Adrenal gland (tissue), 19 donors: ENCODE measurements at places on chromosomes 3 and 15.

DNA sequence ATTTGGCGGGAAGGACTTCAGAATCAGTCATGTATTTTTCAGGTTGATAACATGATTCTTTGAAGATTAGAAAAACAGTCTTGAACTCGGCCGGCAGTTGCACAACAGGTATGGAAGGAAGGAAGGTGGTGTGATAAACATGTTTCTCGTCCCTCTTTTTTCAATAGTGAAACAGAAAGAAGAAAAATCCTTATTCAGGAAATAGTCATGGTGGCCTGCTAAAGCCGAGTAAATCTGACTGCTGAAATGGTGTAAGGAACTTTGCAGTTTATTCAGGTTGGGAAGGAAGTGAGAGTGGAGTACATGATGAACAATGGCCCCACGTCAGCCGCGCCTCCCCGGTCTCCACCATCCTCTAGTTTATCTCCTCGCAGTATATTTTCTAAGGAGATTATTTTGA lies 6.7 kb downstream of the RASGRP1 start:
- DNase-seq = no peak
- no peaks in the 10 kb centered on the region for H3K36me3 ChIP-seq
- H3K4me3 ChIP-seq = no peak overlapping the region
- H3K4me1 ChIP-seq = peaks cover 8% of the 10 kb centered on the region

DNA sequence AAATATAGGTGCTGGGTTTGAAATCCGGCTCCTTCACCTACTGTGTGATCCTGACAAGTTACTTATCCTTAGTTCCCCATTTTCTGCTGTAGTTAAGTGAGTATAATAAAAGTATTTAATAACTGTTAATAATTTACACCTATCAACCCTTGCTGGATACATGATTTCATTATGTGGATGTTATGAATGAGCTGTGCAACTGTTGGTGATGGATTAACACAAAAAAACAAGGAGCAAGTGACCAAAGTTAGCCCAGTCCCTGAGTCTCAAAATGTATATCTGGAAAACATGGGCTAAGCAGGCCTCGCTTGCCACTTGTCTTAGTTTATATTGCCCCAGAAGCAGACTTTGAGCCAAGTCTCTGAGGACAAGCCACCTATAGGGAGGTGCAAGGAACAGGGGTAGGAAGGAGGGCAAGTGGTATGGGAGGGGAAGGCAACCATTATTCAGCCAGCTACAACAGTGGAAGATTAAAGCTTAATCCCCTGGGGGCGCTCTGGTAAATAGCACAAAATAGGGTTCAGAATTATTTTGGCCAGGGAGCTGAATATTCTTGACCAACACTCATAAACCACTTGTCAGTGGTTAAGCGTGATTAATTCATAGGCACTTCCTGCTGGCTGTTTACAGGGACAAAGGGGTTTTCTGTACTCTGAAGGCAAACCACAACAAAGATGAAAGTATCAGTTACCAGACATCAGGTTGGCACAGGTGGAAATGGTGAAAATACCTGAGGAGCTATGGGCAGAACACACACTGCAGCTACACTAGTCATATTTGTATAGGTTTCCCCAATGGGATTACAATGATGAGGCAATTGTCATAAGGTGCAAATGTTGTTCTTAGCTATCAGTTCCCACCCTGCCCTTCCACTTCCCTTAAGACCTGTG lies 76.2 kb downstream of the TRIM42 start:
- H3K4me1 ChIP-seq = no peaks in the 10 kb centered on the region
- H3K4me3 ChIP-seq = no peak overlapping the region
- no peaks in the 10 kb centered on the region for H3K36me3 ChIP-seq

- H3K4me3 ChIP-seq = no peak overlapping the region
- peak overlapping the region; percentile 82 for H3K27ac ChIP-seq
- H3K4me1 ChIP-seq = no peaks in the 10 kb centered on the region
- H3K27me3 ChIP-seq = no peaks in the 10 kb centered on the region
- DNase-seq = peak; percentile 56
Observed at GRCh38 chr3:13452490-13453335, 27.4 kb upstream of the HDAC11 start.

GRCh38 chr15:33278816-33279612 lies 31.8 kb upstream of the RYR3 start:
- peak; percentile 48 for DNase-seq
- no peak overlapping the region for H3K4me3 ChIP-seq
- peaks cover 4% of the 10 kb centered on the region for H3K27me3 ChIP-seq
- H3K27ac ChIP-seq = no peak overlapping the region
- H3K36me3 ChIP-seq = no peaks in the 10 kb centered on the region
- H3K4me1 ChIP-seq = no peaks in the 10 kb centered on the region

- no peaks in the 10 kb centered on the region for H3K4me1 ChIP-seq
- DNase-seq = no peak
- H3K27me3 ChIP-seq = no peaks in the 10 kb centered on the region
- H3K27ac ChIP-seq = no peak overlapping the region
- H3K36me3 ChIP-seq = peaks cover 97% of the 10 kb centered on the region
Observed at GRCh38 chr3:196063971-196064370, 17.9 kb downstream of the TFRC start.

DNA sequence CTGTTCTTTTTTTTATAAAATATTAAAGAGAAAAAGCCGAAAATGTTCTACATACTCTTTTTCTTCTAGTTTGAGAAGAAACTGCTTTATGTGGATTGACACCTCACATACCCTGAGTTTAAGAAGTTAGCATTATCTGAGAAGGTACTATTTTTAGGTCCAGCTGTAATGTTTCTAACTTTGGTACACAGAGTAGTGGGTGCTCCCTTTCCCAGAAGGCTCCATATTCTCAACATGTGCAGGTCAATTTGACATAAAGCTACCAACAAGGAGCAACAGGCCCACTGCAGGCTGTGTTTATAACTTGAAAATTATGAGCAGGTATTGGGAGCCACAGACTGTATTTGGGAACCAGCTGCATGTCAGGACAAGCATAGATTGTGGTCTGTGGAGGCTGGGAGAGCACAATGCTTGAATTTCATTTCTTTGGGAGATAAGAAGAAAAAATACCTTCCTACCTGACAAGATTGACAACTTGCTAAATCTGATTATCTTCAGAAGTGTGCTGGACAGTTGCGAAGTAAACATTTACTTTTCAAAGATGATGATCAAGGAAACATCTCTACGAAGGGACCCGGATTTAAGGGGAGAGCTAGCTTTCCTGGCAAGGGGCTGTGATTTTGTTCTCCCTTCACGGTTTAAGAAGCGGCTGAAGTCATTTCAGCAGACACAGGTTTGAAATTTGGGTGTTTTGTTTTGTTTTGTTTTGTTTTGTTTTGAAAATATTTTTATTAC lies 57.2 kb downstream of the PPP2R3A start:
- H3K27ac ChIP-seq = no peak overlapping the region
- no peak overlapping the region for H3K4me3 ChIP-seq
- no peaks in the 10 kb centered on the region for H3K27me3 ChIP-seq
- H3K36me3 ChIP-seq = no peaks in the 10 kb centered on the region
- no peak for DNase-seq

DNA sequence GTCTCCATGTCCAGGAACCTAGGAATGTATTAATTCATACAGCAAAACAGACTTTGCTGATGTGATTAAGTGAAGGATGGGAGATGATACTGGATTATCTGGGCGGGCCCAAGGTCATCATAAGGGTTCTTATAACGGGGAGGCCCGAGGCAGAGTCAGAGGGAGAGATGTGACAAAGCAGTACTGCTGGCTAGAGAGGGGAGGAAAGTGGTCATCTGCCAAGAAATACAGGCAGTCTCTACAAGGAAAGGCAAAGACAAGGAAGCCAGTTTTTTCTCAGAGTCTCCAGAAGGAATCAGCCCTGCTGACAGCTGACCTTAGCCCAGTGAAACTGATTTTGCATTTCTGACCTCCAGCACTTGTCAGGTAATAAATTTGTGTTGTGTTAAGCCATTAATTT lies 66.2 kb upstream of the CORO2B start:
- peaks cover 5% of the 10 kb centered on the region for H3K4me1 ChIP-seq
- DNase-seq = no peak
- H3K4me3 ChIP-seq = no peak overlapping the region
- no peak overlapping the region for H3K27ac ChIP-seq
- H3K27me3 ChIP-seq = no peaks in the 10 kb centered on the region
- H3K36me3 ChIP-seq = no peaks in the 10 kb centered on the region

DNA sequence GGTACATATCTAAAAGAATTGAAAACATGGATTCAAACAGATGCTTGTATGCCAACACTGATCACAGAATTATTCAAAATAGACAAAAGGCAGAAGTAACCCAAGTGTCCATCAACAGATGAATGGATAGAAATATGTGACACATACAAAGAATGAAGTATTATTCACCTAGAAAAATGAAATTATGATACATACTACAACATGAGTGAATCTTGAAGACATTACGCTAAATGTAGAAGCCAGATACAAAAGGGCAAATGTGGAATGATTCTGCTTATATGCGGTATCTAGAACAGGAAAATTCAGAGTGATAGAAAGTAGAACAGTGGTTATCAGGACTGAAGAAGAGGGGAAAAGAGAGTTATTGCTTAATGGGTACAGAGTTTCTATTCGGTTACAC lies 26.2 kb upstream of the SLC12A8 start:
- DNase-seq = no peak
- no peaks in the 10 kb centered on the region for H3K27me3 ChIP-seq
- no peak overlapping the region for H3K27ac ChIP-seq

DNA sequence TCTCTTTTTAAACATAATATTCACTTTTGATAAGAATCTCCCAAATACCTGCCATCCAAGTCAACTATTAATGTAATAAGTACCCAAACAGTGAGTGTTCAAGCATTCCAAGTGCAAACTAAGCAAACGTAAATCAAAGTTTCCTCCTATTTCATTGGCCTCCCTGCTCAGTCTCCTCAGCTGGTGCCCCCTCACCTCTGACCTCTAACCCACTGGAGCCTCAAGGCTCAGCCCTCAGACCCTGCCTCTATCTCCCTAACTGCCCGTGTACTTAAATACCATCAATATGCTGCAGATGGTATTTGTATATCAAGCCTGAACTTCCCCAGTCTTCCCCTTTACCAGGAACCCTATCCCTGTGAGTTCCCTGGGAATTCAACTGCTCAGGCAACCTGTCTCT lies 31.8 kb downstream of the CHSY1 start:
- peak overlapping the region; percentile 26 for H3K27ac ChIP-seq
- H3K27me3 ChIP-seq = no peaks in the 10 kb centered on the region
- H3K36me3 ChIP-seq = no peaks in the 10 kb centered on the region
- peaks cover 31% of the 10 kb centered on the region for H3K4me1 ChIP-seq
- no peak for DNase-seq

- H3K4me1 ChIP-seq = no peaks in the 10 kb centered on the region
- no peak for DNase-seq
- no peaks in the 10 kb centered on the region for H3K36me3 ChIP-seq
- no peaks in the 10 kb centered on the region for H3K27me3 ChIP-seq
- no peak overlapping the region for H3K4me3 ChIP-seq
Observed at GRCh38 chr15:100515758-100516157, 13.0 kb downstream of the CERS3 start.
